ENCODE measurements at places on chromosomes 11 and 22.

DNA sequence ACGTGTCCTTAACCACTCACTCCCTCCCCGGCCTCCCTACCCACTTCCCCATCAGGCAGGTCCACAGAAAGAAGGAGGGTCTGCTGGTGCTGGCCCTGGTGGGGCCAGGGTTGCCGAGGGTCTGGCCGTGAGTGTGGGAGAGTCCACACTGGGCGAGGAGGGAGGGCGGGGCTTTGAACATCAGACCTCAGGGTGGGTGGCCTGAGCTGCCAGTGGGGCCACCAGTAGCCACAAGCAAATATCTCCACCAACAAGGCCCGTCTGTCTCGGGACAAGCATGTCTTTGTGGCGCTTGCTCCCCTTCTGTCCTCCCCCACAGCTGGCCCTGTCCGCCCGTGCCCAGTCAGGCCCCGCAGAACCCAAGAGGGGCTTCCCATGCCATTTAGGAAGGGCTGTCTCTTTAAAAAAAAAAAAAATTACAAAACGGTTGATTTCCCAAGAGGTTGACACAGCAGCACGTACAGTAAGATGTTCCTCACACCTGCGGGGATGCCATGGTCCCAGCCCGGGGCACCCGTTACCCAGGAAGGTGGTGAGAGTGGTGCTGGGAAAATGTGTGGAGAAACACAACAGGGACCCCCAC, 17.7 kb upstream of the TALDO1 start:
- DNase-seq: no peak

GRCh38 chr22:24165673-24166072, 15.6 kb upstream of the SUSD2 start:
- DNase-seq: no peak

DNA sequence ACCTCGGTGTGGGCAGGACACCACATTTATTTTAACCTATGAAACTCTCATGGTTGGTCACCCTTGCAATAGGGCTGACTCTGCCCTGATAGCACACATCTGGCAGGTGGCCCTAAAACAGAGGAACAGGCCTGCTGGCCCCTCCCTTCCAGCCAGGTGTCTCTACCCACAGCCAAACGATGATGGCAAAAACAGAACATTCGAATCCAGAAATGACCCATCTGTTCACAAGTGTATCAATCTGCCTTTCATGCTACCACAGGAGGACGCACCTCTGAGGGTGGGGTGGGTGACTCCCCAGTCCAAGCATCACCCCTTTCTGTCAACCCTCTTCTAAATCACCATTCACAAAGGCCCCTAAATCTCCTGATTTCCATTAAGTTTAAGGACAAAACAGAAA, 118.1 kb downstream of the ETS1 start:
- no peak for DNase-seq

- no peak for DNase-seq
Observed at GRCh38 chr11:70407814-70408213, 9.5 kb downstream of the CTTN start.

GRCh38 chr11:59267736-59268475, 55.2 kb upstream of the MPEG1 start:
- no peak for DNase-seq
